ENCODE measurements at places on chromosomes 4 and X.
A peak's percentile ranks its signal among the peaks of the same experiment; 100 is the strongest.

DNA sequence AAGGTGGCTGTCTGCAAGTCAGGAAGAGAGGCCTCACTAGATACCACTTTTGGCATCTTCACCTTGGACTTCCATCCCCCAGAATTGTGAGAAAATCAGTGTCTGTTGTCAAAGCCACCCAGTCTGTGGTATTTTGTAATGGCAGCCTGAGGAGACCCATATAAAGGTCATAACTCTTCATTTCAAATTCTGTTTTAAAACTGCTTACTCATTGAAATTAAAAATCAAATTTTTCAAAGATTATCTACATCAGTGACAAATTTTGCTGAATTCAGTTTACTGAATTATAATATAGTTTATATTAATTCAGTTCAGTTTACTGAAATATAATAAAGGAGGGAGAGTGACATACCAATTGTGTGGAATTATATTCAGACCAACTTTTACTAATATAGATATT lies 133.1 kb upstream of the IL15 start:
- DNase-seq: no peak

- no peak for DNase-seq
Observed at GRCh38 chrX:29541038-29541437, 674.3 kb upstream of the MAGEB2 start.

- no peak for DNase-seq
Observed at GRCh38 chr4:129998436-129999150, 902.6 kb downstream of the C4orf33 start.

- DNase-seq: no peak
Observed at GRCh38 chr4:143241892-143242291, 57.2 kb downstream of the USP38 start.

GRCh38 chr4:11954093-11954492 lies 525.4 kb upstream of the HS3ST1 start:
- peak; percentile 33 for DNase-seq

- DNase-seq: no peak
Observed at GRCh38 chr4:42625329-42625728, 31.6 kb downstream of the ATP8A1 start.

DNA sequence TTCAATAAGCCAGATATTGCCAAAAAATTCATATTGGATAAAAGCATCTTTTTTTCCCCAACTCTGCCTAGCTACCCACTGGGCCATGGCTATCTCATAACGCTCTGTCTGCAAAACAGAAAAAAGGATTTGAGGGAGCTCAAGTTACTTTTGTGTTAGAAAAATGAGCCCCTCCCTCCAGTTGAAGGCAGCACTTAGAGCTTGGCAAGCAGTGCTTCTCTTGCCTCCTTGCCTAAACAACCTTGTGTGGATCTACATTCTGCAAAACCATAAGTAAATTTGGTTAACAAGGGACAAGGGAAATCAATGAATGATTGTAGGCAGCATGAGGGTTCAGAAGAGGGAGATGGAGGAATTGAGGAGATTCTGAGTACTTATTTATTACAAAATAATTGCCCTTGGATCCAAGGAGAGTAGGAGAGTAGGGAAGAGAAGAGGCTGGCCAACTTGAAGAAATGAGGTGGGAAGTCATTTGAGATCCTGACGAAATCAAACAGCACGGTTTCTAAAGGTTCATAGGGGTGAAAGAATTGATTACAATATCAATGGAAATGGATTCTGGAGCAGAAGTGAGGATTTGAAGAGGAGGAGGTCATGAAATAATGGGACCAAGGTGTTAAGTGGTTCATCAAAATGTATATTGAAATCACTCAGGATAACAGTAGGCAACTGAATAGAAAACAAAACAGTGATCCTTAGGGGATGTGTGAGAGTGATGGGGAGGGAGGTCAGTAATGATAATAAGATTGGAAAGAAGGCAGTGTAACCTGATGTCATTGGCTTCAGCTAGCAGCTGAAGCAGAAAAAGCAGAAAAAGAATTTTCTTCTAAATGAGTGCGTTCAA lies 434.8 kb upstream of the IGFBP7 start:
- DNase-seq: no peak

DNA sequence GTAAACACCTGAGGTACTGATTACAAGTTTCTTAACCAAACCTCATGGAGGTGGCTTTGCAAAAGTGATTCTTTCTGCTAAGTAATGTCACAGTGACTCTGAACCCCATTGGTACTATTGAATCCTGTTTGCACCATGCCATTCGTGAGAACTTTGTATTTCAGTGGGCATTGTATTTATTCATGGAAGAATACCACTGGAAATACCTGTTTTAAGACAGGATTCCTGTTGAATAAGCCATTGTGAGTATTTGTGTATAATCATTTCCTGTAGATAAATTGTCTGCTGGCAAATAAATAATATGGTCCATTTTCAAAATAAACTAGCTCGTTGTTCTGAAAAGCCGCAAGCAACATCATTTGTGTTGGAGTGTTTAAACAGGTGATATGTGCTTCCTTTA lies 136.4 kb upstream of the GUCY1A1 start:
- no peak for DNase-seq

DNA sequence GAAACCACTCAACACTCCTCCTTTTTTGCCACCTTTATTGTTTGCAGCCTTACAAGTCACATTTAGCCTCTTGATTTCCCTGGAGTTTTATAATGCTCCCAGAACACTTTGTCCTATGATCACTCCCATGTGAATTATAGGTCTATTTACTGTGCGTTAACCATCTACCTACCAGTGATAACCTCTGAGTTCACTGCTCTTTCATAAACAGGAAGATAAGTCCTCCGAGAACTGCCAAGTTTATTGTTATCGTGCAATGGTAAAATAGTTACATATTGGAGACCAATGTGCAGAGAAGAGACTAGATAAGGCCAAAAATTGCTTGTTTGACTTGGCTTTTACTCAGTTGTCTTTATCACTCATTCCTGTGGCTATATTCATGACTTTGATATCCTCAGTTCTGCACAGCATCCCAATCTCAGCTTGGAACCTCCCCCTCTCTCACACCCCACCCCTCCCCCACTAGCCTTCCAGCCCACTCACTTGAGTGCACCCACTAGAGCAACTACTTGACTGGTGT lies 12.9 kb upstream of the NUDT9 start:
- no peak for DNase-seq

- no peak for DNase-seq
Observed at GRCh38 chrX:97705936-97706335, 822.2 kb downstream of the RPA4 start.

DNA sequence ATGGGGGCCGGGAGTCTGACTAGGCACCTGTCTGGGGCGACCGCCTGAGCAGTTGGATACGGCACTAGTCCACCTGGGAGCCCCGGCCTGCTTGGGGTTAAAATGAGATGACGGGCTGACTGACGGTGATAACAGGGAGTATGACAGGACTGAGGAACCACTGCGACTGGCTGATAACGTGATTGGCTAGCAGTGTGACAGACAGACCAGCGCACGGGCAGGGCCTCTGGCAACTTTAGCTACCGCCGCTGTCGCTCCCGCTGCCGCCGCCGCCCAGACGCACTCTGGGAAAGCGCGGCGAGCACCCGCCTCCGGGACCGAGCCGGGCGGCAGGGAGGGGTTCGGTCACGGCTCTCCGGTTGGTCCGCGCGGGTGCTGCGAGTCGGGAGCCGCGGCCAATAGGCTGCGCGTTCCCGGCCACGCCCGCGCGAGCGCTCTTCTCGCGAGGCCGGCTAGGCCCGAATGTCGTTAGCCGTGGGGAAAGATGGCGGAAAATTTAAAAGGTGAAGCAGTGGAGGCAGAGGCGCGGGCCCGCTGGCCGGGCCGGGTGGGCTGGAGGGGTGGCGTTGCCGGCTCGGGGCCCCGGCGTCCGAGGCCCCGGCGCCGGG lies at the start of gene SUV39H1:
Gene SUV39H1, plus strand, starts transcription at position 434 of the 608 bp plus-strand sequence. Its CDS starts 51 bp downstream, at position 485.
- peak; percentile 82 for DNase-seq

DNA sequence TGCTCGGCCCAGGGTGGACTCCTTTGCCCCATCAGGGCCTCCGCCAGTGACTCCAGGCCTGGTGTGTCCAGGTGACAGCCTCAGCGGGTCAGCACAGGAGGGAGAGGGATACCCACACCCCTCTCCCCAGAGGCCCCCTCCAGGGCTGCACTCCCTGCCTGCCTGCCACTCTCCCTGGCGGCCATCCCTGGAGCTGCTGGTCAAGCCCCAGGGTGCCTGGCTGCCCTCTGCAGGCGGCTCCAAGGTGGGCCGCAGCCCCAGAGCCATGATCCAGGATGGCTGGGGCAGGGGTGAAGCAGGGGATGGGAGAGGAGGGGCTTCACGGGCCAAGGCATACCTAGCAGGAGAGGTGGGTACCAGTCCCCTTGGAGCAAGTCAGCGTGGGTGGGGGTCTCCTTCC lies 3.8 kb downstream of the FGFRL1 start:
- no peak for DNase-seq

DNA sequence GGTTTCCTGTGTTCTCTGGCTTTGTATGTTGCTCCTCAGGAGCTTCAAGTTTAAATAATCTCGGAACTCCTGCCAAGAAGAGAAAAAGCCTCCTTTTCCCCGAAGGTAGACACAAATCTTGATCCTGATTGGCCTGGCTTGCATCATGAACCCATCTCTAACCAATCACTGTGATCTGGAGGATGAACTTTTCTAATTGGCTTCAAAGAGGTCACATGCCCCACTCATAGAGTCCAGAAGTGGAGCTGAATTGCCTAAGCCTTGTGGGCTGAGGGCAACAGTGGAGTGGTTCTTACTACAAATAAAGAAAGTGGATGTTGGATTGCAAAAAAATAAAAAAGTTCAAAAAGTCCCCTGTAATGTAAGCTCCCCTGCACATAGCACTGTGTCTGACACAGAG lies 245.9 kb downstream of the MID1IP1 start:
- DNase-seq: no peak

DNA sequence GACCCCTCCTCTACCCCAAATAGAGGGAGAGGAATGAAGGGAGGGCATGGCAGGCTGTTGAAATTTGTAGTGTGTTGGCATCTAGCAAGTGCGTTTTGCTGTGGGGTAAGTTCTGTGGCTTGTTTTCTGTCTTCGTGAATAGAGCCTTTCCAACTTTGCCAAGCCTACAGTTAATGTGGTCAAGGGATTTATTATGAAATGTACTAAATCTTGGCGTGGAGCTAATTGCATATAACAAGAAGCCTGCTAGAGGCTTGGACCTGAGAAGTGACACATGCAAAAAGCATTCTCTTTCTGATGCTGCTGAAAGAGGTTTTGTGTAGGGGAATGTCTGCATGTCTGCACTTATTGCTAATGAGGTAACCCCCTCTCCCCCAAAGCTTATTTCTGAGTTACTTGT lies 132.2 kb downstream of the BMPR1B start:
- no peak for DNase-seq

- peak; percentile 44 for DNase-seq
Observed at GRCh38 chr4:74418063-74418670, 26.8 kb upstream of the AREG start.

- DNase-seq: no peak
Observed at GRCh38 chr4:8685831-8686230, 93.3 kb downstream of the CPZ start.

DNA sequence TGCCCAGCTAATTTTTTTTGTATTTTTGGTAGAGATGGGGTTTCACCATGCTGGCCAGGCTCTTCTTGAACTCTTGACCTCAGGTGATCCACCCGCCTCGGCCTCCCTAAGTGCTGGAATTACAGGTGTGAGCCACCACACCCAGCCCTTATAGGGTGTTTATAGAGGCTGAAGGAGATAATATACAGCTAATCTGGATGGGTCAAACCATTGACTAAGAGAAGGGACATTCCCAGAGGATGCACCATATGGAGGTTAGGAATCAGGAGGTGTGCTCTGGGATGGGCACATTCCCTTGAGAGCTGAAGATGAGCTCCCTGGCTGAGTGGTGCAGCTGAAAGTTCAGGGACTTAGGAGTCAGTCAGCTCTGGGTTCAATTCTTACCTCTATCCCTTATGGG lies 68.3 kb upstream of the SHISA3 start:
- no peak for DNase-seq

DNA sequence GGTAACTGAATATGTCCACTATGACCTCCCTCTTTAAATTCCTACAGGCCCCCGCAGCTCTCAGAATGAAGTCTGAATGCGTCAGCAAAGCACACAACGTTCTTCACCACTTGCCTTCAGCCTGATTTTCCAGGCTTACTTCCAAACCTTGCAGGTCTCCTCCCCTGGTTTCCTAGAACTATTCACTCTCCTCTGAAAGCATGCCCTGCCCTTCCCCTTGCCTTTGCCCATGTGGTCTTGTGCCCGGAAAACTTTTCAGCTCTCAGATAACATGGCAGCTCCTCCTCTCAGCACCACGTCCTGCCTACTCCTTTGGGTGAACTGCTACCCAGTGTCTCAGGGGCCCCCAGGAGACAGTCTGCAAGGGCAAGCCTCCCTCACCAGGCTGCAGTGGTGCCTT lies 268.5 kb upstream of the LDB2 start:
- no peak for DNase-seq

DNA sequence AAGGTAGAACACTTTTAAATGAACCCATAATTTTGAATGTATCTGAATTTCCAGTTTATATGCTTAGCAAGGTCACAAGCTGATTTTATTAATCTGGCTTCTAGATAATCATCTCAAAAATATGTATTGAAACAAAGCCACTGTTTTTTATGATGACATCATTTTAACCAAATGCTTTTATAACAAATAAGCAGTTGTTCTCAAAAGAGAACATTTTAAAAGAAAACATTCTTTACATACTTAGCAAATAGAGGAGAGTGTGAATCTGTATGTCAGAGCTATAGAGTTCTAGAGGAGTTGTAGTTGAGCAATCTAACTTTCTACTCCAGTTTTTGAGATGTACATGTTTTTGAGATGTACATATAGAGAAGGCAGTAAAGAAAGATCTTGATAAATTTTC lies 42.5 kb downstream of the LAMP2 start:
- no peak for DNase-seq

DNA sequence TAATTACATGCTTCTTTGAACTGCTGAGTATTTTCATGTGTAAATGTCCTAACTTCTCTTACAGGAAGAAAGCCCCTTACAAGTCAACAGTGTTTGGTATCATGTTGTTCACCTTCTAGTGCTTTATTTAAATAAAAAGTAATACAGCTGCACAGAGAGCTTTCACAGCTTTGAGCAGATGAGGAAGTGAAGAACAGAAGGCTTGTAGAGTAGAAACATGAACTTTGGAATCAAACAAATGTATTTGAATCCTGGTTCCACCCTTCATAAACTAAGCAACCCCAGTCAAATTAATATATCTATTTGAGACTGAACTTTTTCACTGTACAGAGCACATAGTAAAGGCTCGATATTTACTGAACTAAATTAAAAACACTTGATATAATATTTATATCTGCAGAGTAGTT lies 120.5 kb downstream of the CAMK2D start:
- no peak for DNase-seq

DNA sequence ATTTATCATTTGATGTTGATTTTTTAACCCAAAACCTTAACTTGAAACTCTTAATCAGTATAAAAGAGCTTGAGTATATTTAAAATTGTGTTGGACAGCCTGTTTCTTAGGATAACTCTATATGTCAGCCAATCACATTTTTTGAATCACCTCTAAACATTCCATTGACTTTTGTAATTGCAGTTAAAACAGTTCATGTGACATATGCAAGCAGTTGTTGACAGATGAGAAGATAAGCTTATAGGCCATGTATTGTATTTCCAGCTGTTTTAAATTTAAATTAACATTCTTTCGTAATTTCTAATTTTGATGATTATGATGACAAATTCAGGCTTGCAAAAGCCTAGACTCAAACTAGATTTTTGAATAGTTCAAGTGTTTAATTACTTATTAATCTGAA lies 17.4 kb downstream of the VEGFC start:
- no peak for DNase-seq

Measured in ACHN (cell line).